ENCODE measurements at places on chromosomes 11 and 22. TPM values are rescaled to one million over a fixed set of nuclear protein-coding genes. Genes with fewer than 3 reads are reported as not detected.

- no peak for DNase-seq
- H3K4me1 ChIP-seq: no peaks in the 10 kb centered on the region
- no peak overlapping the region for H3K27ac ChIP-seq
Observed at GRCh38 chr22:22853713-22854112, 33.9 kb upstream of the IGLL5 start.

GRCh38 chr11:11409901-11410300 lies 56.9 kb upstream of the CSNK2A3 start:
- no peak overlapping the region for H3K27ac ChIP-seq
- no peak overlapping the region for H3K4me3 ChIP-seq
- no peaks in the 10 kb centered on the region for H3K36me3 ChIP-seq
- peaks cover 12% of the 10 kb centered on the region for H3K4me1 ChIP-seq
- DNase-seq: no peak
- no peaks in the 10 kb centered on the region for H3K27me3 ChIP-seq

DNA sequence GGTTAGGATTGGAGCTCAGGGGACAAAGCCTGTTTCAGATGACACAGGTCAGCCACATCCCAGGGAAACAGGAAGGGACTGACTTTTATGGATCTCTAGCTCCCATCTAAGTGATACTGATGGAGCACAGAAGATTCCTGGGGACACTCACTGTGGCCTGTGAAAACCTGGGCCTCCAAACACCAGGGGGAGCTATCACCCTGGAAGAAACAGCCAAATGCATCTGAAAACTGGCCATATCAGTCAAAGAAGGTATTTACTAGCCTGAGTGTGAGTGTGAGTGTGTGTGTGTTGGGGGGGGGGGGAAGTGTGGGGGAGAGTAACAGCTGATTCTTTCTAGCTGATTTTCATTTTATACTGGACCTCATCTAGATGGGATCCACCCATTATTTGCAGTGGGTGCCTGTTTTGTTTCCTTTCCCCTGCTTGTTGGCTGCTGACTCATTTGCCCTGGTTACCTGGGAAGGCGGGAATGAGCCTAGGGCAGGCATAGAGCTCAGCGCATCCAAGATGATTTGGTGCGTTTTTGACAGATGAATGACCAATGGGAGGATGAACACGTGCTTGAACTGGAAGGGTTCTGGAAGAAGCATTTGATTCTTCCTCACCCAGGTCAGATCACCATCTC lies 284.0 kb downstream of the KIRREL3 start:
- peak; percentile 66 for DNase-seq
- H3K27me3 ChIP-seq: peaks cover 39% of the 10 kb centered on the region
- no peaks in the 10 kb centered on the region for H3K36me3 ChIP-seq
- H3K4me3 ChIP-seq: no peak overlapping the region
- no peak overlapping the region for H3K27ac ChIP-seq

GRCh38 chr11:34656062-34656720 lies 35.3 kb downstream of the EHF start:
- peaks cover 6% of the 10 kb centered on the region for H3K4me1 ChIP-seq
- H3K27me3 ChIP-seq: no peaks in the 10 kb centered on the region
- no peaks in the 10 kb centered on the region for H3K36me3 ChIP-seq
- no peak overlapping the region for H3K4me3 ChIP-seq
- no peak for DNase-seq
- H3K27ac ChIP-seq: no peak overlapping the region

DNA sequence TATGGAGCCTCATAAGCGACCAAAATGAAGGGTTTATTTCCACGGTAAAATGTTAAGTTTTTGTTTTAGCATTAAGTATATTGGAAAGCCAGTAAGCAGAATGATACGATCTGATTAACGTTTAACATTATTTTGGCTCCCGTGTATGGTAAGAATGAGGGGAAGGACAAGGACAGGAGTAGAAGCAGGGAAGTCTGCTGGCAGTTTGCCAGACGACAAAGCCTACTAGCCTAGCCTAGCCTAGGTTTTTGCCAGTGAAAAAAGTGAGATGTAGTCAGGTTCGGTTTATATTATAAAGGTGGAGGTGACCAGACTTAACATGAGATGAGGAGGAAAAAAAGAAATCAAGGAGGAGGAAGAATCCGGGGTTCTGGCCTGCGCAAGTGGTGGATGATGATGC lies 78.9 kb upstream of the ARHGAP32 start:
- no peaks in the 10 kb centered on the region for H3K27me3 ChIP-seq
- no peaks in the 10 kb centered on the region for H3K36me3 ChIP-seq
- H3K4me3 ChIP-seq: no peak overlapping the region
- H3K4me1 ChIP-seq: peaks cover 13% of the 10 kb centered on the region

DNA sequence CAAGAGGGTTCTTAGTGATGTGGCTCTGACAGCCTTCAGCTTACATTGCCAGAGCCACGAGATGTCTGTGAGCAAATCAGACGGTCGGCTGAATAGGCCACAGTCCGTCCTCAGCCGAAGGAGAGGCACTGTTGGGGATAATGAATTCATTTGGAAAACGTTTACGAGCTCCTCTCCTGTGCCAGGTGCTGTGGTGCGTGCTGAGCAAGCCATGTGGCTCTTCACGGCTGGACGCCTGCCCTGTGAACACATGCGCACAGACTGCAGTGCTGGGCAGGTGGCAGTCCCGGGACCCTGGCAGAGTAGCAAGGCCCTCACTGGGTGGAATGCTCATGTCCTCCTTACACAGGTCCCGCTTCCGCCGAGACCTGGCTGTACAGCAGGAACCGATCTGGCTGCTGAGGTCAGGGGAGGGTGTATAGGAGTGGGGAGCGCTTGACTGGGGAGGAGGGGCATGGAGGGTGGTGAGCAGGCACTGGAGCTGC lies 6.8 kb downstream of the TBC1D22A start:
- H3K36me3 ChIP-seq: no peaks in the 10 kb centered on the region
- H3K4me3 ChIP-seq: no peak overlapping the region
- no peaks in the 10 kb centered on the region for H3K27me3 ChIP-seq
- DNase-seq: no peak
- H3K27ac ChIP-seq: no peak overlapping the region
- peaks cover 2% of the 10 kb centered on the region for H3K4me1 ChIP-seq

DNA sequence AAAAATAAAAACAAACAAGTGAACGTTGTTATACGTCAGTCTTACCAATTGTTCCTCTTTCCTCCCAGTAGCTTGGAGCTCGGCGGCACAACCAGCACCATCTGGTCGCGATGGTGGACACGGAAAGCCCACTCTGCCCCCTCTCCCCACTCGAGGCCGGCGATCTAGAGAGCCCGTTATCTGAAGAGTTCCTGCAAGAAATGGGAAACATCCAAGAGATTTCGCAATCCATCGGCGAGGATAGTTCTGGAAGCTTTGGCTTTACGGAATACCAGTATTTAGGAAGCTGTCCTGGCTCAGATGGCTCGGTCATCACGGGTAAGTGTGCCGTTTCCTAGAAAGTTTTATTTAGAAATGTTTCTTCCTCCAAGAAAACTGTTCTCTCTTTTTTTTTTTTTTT lies 47.9 kb downstream of the PPARA start:
- no peaks in the 10 kb centered on the region for H3K36me3 ChIP-seq
- H3K27ac ChIP-seq: no peak overlapping the region
- H3K4me3 ChIP-seq: no peak overlapping the region
- H3K4me1 ChIP-seq: peaks cover 11% of the 10 kb centered on the region

DNA sequence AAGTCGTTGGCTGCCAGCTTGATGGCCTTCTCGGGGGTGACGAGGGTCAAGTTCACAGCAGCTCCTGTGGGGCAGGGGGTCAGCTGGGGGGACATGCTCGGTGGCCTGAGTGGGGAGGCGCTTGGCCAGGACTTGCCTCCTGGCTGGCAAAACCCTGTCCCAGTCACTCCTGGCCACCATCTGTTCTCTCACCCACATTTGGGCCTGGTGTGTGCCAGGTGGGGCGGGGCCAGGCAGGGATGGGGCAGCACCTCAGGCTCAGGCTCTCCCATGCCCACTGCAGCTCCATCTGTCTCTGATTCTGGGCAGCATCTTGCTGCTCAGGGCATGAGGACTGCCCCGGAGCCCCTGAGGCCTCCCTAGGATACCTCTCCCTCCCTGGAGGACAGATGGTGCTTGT lies 3.7 kb upstream of the CEND1 start:
- H3K4me3 ChIP-seq: no peak overlapping the region
- no peaks in the 10 kb centered on the region for H3K27me3 ChIP-seq
- DNase-seq: no peak
- H3K36me3 ChIP-seq: no peaks in the 10 kb centered on the region
- peaks cover 23% of the 10 kb centered on the region for H3K4me1 ChIP-seq

GRCh38 chr11:11580841-11581411 lies 40.9 kb downstream of the GALNT18 start:
- H3K36me3 ChIP-seq: no peaks in the 10 kb centered on the region
- peaks cover 5% of the 10 kb centered on the region for H3K4me1 ChIP-seq
- DNase-seq: no peak

DNA sequence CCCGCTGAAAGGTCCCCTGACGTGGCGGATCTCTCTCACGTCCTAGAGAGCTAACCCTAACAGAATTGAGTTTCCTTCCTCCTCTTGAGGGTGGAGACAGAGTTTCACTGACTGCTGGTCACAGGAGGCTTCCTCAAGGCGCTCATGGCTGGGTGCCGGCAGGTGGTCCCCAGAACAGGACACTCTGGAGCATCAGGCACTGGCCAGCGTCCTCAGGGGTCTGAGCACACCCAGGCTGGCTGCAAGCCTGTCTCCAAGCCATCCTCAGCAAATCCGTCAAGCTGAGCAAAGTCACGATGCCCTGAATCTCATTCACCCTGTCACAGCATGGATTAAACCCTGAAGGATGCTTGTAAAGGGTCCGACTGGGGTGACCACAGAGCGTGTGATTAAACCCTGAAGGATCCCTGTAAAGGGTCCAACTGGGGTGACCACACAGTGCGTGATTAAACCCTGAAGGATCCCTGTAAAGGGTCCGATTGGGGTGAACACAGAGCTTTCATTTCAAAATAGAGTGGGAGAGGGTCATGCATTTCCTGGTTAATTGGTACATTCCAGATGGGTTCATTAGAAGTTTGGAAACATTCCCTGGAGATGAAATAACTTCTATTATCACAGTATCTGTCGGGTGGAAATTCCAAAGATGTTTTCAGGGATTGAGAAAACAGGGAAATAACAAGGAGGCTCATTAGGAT lies 473.0 kb downstream of the BRD1 start:
- no peaks in the 10 kb centered on the region for H3K4me1 ChIP-seq
- no peak for DNase-seq
- no peak overlapping the region for H3K4me3 ChIP-seq
- no peak overlapping the region for H3K27ac ChIP-seq

DNA sequence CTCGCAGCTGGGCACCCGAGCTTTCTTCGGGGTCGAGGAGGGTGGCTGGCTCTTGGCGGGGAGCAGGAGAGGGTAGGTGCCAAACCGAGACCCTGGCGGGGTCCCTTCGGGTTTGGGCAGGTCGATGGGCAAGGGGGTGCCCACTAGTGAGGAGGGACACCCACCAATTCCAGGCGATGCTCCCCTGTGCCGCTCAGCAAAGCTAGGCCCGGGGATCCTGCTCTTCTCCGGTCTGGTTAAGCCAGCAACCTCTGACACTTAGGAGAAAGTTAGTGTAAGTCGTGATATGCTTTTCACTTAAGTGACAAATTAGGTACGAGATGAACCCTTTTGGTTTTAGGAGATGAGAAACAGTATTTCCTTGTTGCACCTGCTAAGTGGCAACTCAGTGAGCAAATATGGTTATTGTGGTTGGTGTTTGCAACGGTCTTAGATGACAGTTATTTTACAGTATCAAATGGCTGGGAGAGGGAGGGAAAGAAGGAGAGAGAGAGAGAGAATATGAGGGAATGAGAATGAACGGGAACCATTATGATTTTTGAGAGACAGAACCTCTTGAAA lies 565 bp downstream of the NUCB2 start:
- H3K4me1 ChIP-seq: peaks cover 4% of the 10 kb centered on the region
- peak overlapping the region; percentile 85 for H3K4me3 ChIP-seq
- H3K27ac ChIP-seq: peak overlapping the region; percentile 75
- peak; percentile 19 for DNase-seq
- H3K27me3 ChIP-seq: no peaks in the 10 kb centered on the region
- H3K36me3 ChIP-seq: no peaks in the 10 kb centered on the region

DNA sequence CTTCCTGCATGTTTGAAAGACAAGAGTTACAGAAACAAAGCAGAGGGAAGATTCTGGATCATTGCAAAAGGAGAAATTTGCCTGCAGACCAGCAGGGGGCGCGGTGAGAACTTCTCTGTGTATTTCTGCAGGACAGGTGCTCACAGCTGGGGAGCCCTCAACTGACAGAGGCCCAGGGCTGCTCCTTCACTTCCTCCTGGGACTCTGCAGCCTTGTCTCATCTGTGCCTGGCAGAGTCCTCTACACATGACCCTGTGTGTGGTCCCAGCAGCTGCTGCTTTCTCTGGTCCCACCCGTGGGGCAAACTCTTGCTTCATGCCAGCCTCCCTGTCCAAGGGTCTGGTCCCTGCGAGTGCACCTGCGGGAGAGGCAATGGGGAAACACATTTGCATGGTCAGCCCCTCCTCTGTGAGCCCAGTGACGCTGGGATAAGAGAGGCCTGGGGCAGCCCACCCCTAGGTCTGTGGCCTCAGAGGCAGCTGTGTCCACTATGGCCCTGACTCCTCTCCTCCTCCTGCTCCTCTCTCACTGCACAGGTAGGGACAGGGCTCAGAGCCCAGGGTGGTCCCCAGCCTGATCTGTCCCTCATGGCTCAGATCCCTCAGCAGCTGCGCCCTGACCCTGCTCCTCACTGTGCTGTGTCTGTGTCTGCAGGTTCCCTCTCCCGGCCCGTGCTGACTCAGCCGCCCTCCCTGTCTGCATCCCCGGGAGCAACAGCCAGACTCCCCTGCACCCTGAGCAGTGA lies 43.2 kb upstream of the VPREB1 start:
- no peak overlapping the region for H3K4me3 ChIP-seq
- no peak overlapping the region for H3K27ac ChIP-seq
- peaks cover 58% of the 10 kb centered on the region for H3K27me3 ChIP-seq

GRCh38 chr22:41772645-41773044 lies 27.8 kb upstream of the CCDC134 start:
- no peak overlapping the region for H3K4me3 ChIP-seq
- DNase-seq: no peak
- no peaks in the 10 kb centered on the region for H3K36me3 ChIP-seq
- peak overlapping the region; percentile 60 for H3K27ac ChIP-seq

DNA sequence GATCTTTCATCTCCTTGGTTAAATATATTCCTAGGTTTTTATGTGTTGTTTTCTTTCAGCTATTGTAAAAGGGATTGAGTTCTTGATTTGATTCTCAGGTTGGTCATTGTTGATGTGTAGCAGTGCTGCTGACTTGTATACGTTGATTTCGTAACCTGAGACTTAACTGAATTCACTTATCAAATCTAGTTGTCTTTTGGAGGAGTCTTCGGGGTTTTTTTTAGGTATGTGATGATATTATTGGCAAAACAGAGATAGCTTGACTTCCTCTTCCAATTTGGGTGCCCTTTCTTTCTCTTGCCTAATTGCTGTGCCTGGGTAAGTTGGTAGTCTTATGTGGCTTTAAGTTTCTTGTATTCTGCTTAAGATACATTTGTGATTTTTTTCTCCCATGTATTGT lies 52.8 kb downstream of the CBL start:
- H3K27me3 ChIP-seq: no peaks in the 10 kb centered on the region
- no peak overlapping the region for H3K4me3 ChIP-seq
- H3K4me1 ChIP-seq: no peaks in the 10 kb centered on the region
- H3K27ac ChIP-seq: no peak overlapping the region

- DNase-seq: no peak
- H3K27me3 ChIP-seq: no peaks in the 10 kb centered on the region
- H3K4me1 ChIP-seq: peaks cover 17% of the 10 kb centered on the region
- H3K36me3 ChIP-seq: no peaks in the 10 kb centered on the region
Observed at GRCh38 chr11:8683115-8683807, 669 bp downstream of the RPL27A start.

TRIM48 gene
- not detected for total RNA-seq

CHRM1 gene
- not detected for total RNA-seq

DGAT2 gene
- 60.5 TPM for total RNA-seq

TSGA10IP gene
- not detected for total RNA-seq

CASP4 gene
- 50.9 TPM for total RNA-seq

PKP3 gene
- 55.6 TPM for total RNA-seq

SCO2 gene
- 4.1 TPM for total RNA-seq

SAA2 gene
- 20.1 TPM for total RNA-seq

IGSF9B gene
- total RNA-seq: 0.32 TPM

AQP11 gene
- total RNA-seq: 6.6 TPM

POU2AF2 gene
- total RNA-seq: not detected

Data from hepatocyte (in vitro differentiated cells).